ENCODE measurements at places on chromosomes 1 and 21.
A peak's percentile ranks its signal among the peaks of the same experiment; 100 is the strongest.

- DNase-seq = peak; percentile 78
These were observed 22.0 kb downstream of the THAP3 start for GRCh38 chr1:6646499-6647148.

DNA sequence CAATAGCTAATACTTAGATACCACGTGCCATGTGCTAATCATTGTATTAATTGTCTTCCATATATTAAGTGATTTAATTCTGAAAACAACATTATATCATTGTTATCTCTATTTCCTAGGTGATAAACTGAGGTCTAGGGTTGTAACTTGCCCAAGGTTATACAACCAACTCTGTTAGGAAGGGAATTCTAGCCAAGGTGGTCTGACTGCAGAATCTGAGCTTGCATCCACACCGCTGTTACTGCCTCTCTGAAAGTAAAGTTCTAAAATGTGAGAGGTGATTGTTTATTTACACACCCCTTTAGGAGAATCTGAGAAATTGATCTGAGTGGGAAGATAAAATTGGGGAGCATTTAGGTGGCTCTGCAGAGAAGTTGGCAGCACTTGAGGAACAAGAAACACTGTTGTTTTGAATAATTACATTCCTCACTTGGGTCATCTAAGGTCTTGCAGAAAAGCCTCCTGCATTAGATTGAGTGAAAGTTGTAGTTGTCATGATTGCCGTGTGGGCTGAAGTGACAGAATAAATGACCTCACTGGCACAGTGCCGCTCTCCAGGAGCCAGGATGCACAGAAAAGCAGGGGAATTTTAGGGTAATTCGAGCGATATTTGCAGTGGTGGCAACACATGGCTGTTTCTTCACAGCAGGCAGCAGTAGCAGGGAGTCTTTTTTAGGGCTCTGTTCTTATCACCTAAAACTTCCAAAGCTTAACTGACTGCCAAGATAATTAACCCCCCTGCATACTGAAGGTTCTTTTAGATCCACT, 121.7 kb downstream of the ADGRL4 start:
- no peak for DNase-seq

DNA sequence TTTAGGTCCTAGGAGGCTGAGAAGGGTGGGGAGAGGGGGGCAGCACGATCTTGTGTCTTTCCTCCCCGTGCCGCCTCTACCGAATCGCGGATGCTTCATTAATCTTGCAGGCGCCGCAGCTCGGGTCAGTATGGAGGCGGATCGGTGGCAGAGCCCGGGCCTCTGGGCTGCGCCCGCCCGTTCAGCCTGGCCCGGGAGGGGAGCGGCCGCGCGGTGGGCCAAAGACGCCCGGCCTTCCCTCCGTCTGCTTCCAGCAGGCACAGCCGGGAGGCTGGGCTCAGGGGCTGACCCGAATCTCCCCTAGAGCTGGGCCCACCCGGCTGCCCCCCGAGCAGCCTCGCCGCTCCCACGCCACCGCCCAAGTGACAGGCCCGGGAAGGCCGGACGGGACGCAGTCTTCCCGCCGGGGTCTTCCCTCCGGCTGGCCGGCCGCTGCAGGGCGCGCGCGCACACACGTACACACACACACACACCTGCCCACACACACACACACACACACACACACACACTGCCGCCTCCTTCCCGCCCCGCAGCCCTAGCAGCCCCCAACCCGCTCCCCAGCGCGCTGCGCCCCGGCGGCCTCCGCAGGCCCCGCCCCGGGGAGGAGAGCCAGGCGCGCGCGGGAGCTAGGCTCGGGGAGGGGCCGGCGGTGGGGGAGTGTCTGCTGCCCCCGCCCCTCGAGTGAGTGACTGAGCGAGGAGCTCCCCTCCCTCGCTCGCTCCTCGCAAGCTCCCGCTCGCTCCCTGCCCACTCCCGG, at the start of gene C1orf21:
Gene C1orf21, plus strand, starts transcription at position 718 of the 757 bp plus-strand sequence. CDS start 90,481 bp downstream, outside the sequence.
- DNase-seq = peak; percentile 95

GRCh38 chr1:223393275-223394214, at the start of gene CCDC185:
Gene CCDC185 (plus strand): TSS chr1:223393415. CDS start chr1:223393476, 61 bp downstream.
- no peak for DNase-seq

- DNase-seq = no peak
These were observed 180.9 kb downstream of the PRDM16 start for GRCh38 chr1:3249631-3250501.

- peak; percentile 13 for DNase-seq
These were observed 319.4 kb upstream of the ST6GALNAC5 start for GRCh38 chr1:76547916-76548315.

DNA sequence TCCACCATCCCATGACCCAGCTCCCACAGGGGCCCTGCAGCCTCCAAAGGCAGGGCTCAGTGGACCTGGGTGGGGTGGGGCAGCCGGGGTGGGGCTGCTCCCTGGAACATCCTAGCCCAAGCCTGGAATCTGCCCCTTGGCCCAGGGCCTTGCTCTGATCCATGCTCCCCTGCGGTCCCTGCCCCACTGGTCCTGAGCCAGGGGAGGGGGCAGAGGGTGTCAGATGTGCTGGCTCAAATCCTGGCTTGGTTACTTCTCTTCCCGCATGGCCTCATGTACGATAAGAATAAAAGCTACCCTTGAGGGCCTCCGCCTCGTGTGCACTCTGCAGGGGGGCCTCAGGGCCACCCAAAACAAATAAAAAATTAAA, 819 bp downstream of the SLC25A34 start:
- DNase-seq = no peak

GRCh38 chr1:63731117-63732043, 42.4 kb upstream of the ROR1 start:
- no peak for DNase-seq

- DNase-seq = no peak
These were observed 15.2 kb downstream of the ZNF697 start for GRCh38 chr1:119632841-119633240.

DNA sequence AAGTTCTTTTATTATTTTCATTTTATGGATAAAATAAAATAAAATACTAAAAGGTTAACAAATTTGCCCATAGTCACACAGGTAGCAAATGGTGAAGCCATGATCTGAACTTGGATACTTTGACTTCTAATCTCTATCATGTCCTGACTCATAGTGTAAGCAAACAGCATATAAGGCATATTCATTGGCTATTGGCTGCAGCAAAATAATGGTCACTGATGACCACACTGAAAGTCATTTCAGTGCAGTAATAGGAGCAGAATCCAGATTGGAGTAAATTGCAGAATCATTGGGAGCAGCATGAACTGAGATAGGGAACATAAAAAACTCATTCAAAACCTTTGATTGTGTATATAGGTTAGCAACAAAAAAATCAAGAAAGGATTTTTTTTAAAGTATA, 262.9 kb downstream of the PLA2G4A start:
- no peak for DNase-seq

DNA sequence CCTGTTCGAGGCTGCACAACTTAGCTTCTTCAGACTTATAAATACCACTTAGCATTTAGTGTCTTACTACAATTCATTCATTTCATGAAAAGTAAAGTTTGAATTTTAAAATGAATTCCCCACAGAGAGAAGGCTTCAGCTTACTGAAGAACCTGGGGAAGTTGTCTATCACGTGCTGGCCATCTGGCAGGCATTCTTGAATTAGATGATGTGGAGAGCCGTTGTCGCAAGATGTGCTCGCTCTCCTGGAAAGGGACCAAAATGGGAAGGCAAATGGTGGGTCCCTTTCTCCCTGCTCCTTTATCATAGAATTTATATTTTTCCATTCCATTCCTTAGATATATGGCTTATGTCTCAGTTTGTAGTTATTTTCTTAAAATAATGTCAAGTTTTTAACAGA, 90.5 kb downstream of the CD247 start:
- no peak for DNase-seq

GRCh38 chr1:46413596-46413985, 19.5 kb downstream of the FAAH start:
- DNase-seq = peak; percentile 87

DNA sequence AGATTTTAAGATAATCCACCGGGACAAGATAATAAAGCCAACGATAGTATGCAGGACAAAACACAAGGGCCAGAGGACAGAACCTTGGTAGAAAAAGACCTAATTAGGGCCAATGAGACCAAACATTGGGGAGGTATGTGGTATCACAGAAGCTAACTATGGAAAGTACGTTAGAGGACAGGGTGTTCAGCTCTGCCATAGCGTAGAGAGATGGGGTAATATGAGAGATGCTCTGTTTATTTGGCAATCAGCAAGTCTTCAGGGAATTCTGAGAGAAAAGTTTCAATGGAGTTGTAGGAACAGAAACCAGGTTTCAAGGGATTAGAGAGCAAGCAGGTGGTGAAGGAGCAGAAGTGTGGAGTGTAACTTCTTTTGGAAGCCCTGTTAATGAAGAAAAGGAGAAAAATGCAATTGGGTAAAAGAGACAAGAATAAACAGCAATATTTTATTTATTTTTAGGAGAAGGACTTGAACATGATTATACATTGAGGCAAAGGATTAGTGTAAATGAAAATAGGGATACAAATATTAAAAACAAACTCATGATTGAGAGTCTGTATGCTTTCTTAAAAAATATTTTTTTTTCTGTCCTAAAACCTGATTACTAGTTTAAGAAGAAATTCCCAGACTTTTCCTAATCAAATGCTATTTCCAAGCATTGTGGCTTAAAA, 24.0 kb downstream of the EEIG2 start:
- DNase-seq = no peak

DNA sequence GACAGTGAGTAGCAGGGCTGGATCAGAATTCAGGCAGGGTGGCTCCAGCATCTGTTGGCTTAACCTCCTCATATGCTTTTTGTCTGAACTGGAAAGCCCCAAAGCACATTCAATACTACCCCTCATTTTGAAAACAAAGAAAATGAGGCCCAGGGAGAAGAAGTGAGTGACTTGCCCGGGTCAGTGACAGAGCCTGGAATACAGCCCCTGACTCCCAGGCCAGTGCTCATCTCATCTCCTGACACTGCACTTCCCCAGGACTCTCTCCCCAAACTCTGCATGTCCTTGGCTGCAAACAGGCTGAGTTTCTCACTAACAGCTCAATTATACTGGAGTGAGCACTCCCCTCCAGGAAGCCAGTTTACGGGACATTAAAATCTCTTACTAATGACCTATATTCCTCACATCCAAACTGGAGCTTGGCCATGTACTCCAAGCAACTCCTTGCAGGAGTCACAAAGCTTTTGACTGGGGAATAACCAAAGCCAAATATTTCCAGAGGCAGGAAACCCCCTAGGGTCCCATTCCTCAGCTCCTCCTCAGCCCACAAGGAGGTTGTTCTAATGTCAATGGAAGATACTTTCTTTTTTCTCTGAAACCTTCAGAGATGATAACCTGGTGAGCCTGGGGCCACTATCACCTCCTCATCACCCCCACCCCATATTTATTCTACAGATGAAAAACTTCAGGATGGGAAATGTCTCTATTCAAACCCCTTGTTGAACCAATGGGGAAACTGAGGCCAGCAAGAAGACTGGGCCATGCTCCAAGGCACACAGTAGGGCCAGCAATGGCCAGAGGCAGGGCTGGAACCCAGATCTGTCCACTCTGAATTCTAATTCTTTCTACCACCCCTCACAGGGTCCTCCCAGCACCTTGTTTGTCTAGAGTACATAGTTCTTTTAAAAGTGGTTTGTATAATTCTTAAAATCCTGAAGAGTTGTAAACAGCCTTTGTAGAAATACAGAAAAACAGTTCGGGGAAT, 127.0 kb downstream of the PLPP3 start:
- DNase-seq = no peak

DNA sequence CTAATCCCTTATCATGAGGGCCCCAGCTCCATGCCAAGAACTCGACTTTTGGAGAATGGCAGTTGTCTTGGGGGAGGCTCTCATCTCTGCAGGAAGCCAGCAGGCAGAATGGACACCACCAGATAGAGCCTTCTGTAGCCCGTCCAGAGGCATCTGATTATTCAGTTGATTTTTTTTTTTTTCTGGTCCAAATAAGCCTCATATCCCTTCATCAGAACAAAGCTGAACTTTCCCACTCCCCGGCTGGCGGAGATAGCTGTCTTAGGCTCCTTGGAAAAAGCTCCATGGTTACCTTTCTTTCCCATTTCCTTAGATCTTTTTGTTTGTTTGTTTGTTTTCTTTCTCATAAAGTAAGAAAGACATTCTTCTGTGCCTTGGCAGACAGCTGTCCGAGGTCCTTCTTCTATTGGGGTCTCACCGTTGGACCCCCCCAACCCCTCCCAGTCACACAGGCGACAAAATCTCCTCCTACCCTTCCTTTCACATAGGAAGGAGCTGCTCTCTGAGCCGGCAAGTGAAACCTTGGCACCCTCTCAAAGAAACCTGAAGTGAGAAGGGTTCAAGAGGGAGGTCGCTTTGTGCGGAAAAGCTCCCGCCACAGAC, 278.5 kb downstream of the RPS6KC1 start:
- no peak for DNase-seq
